ENCODE measurements at places on chromosomes 2 and 18.

DNA sequence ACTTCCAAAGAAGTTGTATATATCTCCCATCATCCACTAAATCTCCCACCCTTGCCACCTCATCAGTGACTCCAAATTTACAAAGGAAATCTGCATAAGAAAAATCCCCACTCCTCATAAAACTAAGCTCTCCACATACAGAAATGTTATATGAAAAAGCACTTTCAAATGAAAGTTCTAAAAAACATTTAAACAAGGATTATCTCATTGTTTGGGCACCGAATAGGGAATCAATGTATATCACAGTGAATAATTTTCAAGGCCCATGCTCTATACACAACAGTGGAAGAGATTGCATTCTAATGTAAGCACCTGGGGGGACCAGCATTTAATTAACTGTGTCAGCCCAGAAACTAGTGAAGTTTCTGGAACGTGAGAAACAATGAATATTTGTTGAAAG, 70.1 kb downstream of the OSR1 start:
- DNase-seq: no peak

DNA sequence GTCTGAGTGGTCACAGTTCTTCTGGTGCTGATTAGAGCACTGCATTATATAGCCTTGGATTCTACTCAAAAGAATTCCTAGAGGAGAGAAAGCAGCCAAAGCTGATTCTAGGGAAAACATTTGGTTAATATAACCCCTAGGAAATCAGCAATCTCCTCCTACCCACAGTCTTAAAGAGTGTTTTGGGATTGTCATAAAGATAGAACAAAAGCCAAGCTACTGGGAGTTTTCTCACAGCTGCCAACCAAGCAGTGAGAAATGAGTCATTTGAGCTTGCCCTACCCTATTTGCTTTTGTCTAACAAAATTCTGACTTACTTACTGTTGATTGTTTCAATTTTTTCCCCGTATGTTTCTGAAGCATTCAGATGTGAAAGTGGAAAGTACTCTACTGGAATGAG, 469.3 kb downstream of the PLCL1 start:
- no peak for DNase-seq

GRCh38 chr2:150204451-150204850, 283.0 kb downstream of the RND3 start:
- peak; percentile 11 for DNase-seq

- no peak for DNase-seq
Observed at GRCh38 chr2:75728614-75729419, 18.1 kb upstream of the GCFC2 start.

GRCh38 chr2:179636100-179636980, 225.1 kb downstream of the ZNF385B start:
- no peak for DNase-seq

DNA sequence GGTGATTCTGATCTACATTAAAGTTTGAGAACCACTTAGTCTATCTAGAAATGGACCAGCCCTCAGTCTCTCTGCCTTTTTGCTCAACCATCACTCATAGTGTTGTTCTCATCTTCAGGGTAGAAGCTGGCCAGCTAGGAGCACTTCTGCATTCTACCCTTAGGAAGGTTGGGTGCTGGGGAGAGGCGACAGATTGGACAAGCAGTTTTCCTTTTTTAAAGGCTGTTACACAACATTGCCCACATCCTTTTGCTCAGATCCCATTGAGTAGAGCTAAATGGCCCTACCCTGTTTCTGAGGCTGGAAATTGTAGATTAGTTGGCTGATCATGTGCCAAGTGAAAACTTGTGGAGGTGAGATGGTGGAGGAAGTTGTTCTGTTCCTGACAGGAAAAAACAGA, 35.6 kb downstream of the OSBPL6 start:
- DNase-seq: no peak

GRCh38 chr2:163347982-163348856, 387.6 kb downstream of the FIGN start:
- DNase-seq: peak; percentile 98

- no peak for DNase-seq
Observed at GRCh38 chr18:48100165-48100575, 169.7 kb upstream of the SMAD2 start.

DNA sequence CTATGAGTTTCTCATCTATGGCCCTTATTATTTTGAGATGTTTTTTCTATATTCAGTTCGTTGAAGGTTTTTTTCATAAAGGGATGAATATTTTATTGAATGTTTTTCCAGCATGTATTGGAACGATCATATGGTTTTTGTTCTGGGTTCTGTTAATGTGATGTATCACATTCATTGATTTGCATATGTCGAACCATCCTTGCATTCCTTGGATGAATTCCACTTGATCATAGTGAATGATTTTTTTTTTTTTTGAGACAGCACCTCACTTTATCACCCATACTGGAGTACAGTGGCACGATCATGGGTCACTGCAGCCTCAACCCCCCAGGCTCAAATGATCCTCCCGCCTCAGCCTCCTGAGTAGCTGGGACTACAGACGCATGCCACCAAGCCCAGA, 5.5 kb upstream of the NEMP2 start:
- DNase-seq: peak; percentile 34

GRCh38 chr2:225495706-225496105, 96.2 kb downstream of the NYAP2 start:
- DNase-seq: peak; percentile 32

DNA sequence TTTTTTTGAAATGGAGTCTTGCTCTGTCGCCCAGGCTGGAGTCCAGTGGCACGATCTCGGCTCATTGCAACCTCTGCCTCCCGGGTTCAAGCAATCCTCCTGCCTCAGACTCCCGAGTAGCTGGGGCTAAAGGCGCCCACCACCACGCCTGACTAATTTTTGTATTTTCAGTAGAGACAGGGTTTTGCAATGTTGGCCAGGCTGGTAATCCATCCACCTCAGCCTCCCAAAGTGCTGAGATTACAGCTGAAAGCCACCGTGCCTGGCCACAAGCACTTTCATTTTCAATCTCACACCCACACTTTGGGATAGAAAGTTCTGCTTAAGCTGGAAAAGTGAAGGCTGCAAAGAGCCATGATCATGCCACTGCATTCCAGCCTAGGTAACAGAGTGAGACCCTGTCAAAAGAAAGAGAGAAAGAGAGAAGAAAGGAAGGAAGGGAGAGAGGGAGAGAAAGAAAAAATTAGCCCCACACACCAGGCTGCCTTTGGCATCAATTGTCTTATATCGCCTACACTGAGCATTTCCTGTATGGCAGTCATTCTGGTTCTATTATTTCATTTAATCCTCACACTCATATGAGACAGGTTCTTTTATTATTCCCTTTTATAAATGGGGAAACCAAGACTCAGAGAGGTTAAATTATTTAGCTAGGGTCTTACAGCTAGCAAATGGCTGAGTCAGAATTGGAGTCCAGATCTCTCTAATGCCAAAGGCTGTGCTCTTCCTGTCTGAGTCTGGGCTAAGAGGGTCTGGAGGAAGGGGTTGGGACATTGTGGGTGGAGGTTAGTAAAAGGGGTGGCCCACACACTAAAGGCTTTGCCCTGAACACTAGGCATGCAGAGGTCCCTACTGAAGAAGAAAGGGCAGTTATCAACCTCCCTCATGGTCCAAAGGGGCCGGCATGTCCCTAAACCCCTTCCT, 37.9 kb upstream of the PKDCC start:
- DNase-seq: no peak

DNA sequence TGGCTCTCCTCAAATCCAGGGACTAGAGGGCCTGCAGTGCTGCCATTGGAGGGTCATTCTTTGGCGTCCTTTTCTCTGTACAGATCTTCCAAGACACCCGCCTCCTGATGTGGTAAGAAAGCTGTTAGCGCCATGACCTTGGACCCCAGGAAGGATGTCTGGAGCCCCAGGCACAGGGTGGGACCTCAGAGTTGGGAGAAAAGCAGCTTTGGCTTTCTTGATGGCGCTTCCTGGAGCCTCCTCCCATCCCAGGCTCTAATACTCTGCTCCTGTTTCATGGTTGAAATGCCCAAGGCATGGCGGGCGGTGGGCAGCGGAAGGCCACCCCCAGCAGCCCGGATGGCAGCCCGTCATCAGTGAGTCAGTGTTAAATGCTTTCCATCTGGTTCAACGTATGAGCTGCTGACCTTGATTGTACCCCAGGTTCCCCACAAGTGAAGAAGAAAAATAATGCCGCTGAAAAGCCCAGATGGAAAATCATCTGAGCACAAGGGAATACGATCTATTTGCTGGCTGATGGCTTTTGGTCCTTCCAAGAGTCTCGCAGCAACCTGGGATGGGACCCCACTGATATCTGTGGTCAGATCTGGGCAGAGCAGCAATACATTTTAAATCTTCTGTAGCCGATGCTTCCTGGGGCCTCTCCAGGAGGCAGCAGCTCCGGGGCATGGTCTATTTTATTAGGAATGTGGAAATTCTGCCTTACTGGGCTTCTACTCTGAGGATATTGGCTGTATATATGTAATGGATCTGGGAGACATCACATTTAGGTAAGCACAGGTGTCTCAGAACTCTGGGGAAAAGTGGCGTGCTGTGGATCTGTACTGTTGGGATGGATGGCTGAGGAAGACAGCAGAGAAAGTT, 15.1 kb downstream of the ACKR3 start:
- peak; percentile 26 for DNase-seq

GRCh38 chr2:240170883-240171282, 30.4 kb upstream of the OTOS start:
- DNase-seq: no peak

DNA sequence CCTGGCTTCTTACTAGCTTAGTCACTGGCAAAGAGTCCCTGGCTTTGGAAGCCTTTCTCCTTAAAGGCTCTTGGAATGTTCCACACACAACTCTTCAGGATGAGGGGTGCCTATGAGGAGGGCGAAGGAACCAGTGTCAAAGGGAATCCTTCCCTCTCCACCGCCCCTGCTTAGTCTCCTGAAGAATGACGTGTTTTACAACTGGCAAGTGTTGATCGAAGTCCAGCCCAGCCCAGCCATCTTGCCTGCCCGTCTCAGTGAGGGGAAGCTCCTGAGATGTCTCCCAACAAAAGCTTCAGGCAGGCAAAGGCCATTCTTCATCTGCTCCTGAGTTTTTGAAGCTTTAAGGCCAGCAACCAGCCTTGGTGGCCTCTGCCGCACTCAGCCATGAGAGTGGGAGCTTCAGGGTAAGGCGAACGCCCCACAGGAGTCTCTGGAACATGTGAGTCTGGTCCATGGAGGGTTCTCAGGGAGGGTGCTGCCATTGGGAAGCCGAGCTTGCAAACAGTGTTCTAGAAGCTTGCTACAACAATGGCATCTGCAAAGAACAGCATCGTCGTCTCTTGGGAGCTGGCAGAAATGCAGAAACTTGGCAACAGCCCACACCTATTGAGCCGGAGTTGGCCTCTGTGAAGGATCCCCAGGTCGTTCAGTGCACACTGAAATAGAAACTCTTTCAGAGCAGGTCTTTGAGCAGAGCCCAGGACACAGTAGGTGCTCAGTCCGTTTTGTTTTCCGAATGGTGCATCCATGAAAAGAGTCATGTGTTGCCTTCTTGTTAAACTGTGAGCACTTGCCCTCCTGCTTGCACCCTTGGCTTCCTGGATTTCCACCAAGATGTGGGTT, 220.7 kb downstream of the SEPTIN10 start:
- no peak for DNase-seq

DNA sequence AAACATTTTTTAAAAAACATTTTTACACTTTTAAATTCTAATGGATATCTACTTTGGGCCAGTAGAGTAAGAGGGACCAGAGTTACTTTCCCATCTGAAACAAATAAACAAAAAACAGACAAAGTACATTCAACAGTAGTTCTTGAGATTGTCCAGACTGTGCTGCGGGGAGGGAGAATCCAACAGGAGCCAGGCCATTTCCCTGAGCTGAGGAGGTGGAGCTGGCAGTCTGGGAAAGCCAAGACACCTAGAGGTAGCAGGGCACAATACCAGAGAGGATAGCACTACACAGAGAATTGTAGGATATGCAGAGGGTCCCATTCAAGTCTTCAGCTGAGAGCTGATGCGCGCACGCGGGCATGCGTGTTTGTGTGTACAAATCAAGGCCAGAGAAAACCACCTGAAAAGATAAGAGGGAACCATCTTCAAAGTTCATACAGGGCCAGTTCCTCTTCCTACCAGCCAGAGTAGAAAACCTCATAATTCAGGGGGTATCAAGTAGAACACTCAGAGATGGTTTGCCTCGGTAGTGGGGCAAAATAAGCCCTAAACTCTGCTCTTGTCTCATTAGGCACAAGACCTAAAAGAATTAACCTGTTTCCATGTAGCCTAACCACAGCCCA, 44.0 kb downstream of the PTRHD1 start:
- DNase-seq: no peak

GRCh38 chr2:70941701-70942100, 6.0 kb downstream of the ATP6V1B1 start:
- no peak for DNase-seq

GRCh38 chr2:213119061-213119809, 32.2 kb downstream of the IKZF2 start:
- DNase-seq: peak; percentile 74

- peak; percentile 92 for DNase-seq
Observed at GRCh38 chr2:195533771-195534642, 123.0 kb upstream of the SLC39A10 start.

DNA sequence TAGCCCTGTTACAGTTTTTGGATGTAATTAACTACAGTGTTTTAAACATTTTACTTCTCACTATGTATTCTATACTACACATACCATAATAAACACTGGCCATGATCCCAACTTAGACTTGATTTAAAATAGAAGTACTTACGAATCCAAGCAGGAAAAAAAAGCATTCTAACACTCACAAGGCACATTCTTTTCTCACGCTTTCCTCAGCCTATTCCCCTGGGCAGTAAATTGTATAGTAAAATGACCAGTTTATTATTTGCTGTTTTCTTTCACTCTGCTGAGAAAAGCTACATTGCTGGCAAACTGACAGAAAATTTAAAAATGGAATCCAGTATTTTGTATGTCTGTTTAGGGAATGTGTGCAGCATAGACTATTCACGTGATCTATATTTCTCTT, 2.8 kb upstream of the TANC1 start:
- no peak for DNase-seq

- DNase-seq: peak; percentile 25
Observed at GRCh38 chr2:26054598-26055348, 20.9 kb downstream of the RAB10 start.

- peak; percentile 32 for DNase-seq
Observed at GRCh38 chr2:61055557-61055956, 10.1 kb upstream of the SANBR start.

GRCh38 chr2:11692966-11693521, 23.0 kb upstream of the NTSR2 start:
- peak; percentile 66 for DNase-seq

GRCh38 chr2:69033461-69034095, 20.6 kb downstream of the ANTXR1 start:
- no peak for DNase-seq

All from M059J (cell line).